ENCODE measurements at places on chromosomes 16 and 17.

- no peak for DNase-seq
Measured at GRCh38 chr16:49545741-49546448, 172.3 kb downstream of the C16orf78 start.

GRCh38 chr16:71726476-71727315, 2.2 kb upstream of the PHLPP2 start:
- DNase-seq = no peak

DNA sequence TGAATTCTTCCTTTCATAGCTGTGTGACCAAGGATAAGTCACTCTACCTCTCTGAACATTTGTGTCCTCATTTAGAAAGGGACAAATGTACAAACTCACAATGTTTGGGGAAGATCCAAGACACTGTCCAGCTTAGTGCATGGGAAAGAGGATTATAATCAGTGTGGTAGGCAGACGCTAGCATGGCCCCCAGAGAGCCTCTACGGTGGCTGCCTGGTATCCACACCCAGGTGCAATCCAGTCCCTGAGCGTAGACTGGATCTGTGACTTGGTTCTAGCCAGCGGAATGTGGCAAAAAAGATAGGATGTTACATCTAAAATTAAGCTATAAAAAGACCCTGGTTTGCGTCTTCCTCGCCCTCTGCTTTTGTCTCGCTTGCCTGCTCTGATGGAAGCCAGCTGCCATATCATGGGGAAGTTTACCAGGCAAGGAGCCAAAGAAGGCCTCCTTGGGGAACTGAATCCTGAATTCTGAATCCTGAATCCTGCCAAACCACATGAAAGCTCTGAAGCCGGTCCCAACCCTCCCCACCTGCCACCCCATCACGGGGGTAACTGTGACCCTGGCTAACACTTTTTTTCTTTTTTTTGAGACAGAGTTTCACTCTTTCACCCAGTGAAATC, 51.7 kb downstream of the PLXDC1 start:
- no peak for DNase-seq

DNA sequence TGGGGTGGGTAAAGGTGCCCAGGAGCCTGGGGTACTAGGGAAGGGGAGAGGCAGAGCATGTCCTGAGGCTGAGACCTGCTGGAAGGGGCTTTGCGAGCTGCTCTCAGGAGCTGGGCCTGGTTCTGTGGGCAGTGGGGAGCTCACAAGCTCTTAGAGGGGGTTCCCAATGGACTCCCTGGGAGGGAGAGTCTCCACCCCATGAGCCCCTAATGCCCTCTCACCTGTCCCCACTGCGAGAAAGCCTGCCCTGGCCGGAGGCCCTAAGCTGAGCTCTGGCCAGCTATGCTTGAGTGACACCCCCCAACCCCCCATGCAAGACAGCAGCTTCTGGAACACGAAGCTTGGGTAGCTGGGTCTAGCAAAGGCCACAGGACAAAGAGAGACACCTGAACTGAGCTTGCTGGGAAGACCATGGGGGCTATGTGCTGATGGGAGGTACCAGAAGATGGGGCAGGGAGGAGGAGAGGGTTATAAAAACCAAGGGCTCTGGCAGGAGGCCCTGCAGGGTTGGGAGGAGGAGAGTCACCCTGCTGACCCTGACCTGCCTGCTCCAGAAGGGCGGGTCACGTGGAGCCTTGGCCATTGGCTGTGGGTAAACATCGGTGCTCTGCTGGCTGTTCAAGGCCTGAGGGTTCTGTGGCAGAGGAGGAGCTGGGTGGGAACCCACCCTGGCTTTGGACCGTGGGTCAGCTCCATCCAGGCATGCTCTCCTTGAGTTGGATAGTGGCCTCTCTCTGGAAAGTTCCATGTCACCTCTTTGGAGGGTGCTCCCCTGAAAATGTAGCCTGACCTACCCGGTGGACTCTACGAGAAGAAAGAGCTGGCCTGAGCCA, 106.7 kb downstream of the RAB11FIP4 start:
- no peak for DNase-seq

- DNase-seq = no peak
Measured at GRCh38 chr16:482468-483185, 44.9 kb upstream of the CAPN15 start.

- no peak for DNase-seq
Measured at GRCh38 chr16:53704445-53704813, 473 bp downstream of the FTO start.

DNA sequence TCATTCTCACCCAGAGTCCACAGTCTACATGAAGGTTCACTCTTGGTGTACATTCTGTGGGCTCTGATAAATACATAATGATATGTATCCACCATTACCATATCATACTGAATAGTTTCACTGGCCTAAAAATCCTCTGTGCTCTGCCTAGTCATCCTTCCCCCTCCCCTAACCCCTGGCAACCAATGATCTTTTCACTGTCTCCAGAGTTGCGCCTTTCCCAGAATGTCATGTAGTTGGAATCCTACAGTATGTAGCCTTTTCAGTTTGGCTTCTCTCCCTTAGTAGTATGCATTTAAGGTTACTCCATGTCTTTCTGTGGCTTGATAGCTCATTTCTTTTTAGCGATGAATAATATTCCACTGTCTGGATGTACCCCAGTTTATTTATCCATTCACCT, 101.3 kb downstream of the NOG start:
- DNase-seq = no peak

DNA sequence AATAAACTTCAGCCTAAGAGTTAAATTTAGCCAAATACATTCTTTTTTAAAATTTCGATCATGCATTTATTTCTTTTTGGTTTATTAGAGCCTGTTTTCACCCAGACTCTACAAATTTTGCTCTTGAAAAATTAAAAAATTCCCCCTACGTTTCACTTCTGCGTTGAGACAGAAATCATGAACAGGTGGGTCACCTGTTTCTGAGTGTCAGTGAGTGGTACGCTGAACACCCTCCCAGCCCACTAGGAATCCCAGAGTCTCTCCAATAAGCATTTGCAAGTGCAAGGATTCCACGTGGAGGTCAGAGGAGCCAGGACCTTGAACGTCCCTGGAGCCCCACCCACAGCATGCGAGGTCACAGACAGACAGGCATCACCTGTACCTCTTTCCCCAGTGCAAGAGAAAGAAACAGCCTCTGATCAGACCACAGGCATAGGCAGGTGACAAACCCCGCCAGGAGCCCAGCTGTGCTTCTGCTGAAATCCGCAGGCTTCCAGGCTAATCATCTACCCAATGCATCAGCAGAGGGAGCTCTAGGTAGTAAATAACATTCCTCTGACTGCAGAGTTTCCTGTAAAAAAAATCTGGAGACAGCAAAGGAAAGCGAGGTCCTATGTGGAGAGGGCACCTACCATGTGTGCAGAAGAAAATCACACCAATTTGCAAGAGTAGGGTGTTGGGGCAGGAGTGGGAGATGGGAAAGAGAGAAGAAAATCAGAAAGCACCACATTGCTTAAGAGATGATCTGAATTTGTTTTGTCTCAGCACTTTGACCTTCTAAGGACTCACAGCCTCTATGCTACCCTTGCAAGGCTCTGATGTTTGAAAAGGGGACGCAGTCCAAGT, 5.9 kb upstream of the XYLT1 start:
- DNase-seq = peak; percentile 39

Data from NCI-H1930 (cell line).